ENCODE measurements at places on chromosomes 6 and 20. TPM values are rescaled to one million over a fixed set of nuclear protein-coding genes. Genes with fewer than 3 reads are reported as not detected.

Gene PNPLA1
- not detected for total RNA-seq

Gene B3GAT2
- 22.9 TPM for total RNA-seq

Gene FOXP4
- 3.5 TPM for total RNA-seq

DNA sequence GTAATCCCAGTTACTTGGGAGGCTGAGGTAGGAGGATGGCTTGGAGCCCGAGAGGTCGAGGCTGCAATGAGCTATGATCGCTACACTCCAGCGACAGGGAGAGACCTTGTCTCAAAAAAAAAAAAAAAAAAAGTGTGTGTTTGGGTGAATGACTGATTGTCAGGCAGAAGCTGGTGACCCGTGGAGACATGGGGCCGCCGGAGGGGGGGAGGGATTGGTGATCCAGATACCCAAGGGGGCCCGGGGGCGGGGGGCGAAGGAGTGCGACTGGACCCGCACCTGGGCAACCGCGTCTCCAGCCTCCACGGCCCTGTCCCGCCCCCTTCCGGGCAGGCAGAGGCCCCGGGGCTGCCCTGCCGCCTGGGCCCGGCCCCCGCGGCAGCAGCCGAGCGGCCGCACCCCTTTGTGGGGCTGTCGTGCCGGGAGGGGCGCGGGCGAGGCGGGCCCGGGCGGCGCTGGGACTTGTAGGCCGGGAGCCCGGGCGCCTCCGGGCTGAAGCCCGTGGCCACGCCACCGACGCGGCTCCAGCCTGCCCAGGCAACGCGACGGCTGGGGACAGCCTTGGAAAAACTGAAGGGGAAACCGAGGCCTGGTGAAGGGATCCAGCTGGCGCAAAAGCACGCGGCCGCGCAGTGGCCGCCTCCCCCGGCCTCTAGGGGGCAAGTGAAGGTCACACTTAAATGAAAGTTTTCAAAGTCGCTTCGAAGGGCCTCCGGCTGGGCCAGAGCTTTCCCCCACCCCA lies 2.1 kb upstream of the RBM38 start:
- no peak overlapping the region for H3K27ac ChIP-seq
- H3K36me3 ChIP-seq: peaks cover 35% of the 10 kb centered on the region
- H3K4me1 ChIP-seq: peaks cover 42% of the 10 kb centered on the region
- H3K27me3 ChIP-seq: peaks cover 11% of the 10 kb centered on the region
- no peak for DNase-seq

GRCh38 chr6:90110971-90111370 lies 185.7 kb downstream of the BACH2 start:
- H3K36me3 ChIP-seq: no peaks in the 10 kb centered on the region
- no peak overlapping the region for H3K4me3 ChIP-seq
- DNase-seq: no peak
- no peaks in the 10 kb centered on the region for H3K27me3 ChIP-seq
- H3K4me1 ChIP-seq: no peaks in the 10 kb centered on the region

Data from spinal cord (tissue), 10 donors.